ENCODE measurements at places on chromosomes 1 and 21. TPM values are rescaled to one million over a fixed set of nuclear protein-coding genes. Genes with fewer than 3 reads are reported as not detected.

UTS2 gene
- total RNA-seq = not detected

CD101 gene
- 1.9 TPM for total RNA-seq

AUNIP gene
- 6.5 TPM for total RNA-seq

KRTAP19-3 gene
- not detected for total RNA-seq

LGR6 gene
- not detected for total RNA-seq

RNF186 gene
- total RNA-seq = not detected

LRRC7 gene
- total RNA-seq = 0.29 TPM

OLIG2 gene
- not detected for total RNA-seq

CHTOP gene
- total RNA-seq = 105 TPM

SERTAD4 gene
- not detected for total RNA-seq

GPR37L1 gene
- not detected for total RNA-seq

BEND5 gene
- total RNA-seq = 2.3 TPM

SLC35F3 gene
- 8.0 TPM for total RNA-seq

GBP2 gene
- total RNA-seq = 196 TPM

COL9A2 gene
- 23.9 TPM for total RNA-seq

KIRREL1 gene
- total RNA-seq = not detected

KCND3 gene
- not detected for total RNA-seq

All from T-helper 1 cell treated with Interleukin-12 subunit alpha and Interleukin-12 subunit beta and Interleukin-4 antibody, amounts not matched to agents 30 ng/mL and 1 ng/mL, for 36 hours (primary cell).